ENCODE measurements at places on chromosomes 11 and 22.

- DNase-seq, result no peak
Observed at GRCh38 chr11:118287006-118287405, 17.5 kb upstream of the CD3E start.

- no peak for DNase-seq
Observed at GRCh38 chr22:31150615-31151014, 9.4 kb upstream of the RNF185 start.

- no peak for DNase-seq
Observed at GRCh38 chr11:133181066-133181465, 351.2 kb downstream of the OPCML start.

GRCh38 chr11:86692317-86692716 is 19.9 kb upstream of the ME3 start:
- DNase-seq, result no peak

- no peak for DNase-seq
Observed at GRCh38 chr11:110513259-110513801, 83.6 kb downstream of the FDX1 start.

DNA sequence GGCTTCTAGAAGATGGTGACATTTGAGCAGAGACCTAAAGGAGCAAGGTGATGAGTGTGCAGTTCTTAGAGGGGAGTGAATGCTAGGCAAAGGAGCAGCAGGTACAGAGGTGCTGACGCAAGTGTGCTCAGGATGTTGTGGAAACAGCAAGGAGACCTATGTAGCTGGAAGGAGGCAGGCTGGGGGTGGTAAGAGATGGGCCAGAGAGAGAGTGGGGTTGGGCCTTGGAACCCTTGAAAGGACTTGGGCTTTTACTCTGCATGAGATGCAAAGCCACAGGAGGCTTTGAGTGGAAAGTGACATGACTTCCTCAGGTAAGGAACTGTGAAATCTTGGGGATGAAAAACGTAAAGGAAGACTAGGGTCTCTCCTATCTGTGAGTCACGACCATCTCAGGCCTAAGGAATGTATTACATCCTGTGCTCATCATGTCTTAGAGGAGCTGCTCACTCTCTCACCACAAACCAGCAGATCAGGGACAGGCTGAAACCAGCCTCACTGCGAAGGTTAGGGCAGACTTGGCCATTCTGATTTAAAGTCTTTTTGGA is 65.4 kb downstream of the MICAL2 start:
- no peak for DNase-seq

DNA sequence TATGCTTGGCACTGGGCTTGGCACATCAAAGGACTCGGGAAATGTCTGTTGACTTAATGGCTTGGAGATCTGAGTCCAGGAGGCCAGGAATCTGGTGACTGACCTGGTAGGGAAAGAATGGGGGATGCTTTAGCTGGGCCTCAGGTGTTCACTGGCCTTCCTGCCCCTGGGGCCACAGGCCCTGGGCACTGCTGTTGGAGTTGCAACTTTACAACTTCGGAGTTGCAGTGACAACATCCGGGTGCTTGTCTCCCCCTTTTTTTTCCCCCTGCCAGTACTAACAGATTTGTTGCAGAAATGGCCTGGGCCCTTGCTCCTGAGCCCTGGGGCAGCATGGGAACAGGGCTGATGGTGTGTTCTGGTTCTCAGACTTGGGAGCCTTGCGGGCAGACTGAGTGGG is 23.8 kb downstream of the OSBP2 start:
- DNase-seq, result no peak

GRCh38 chr22:41833369-41834004 is 582 bp downstream of the SREBF2 start:
- peak; percentile 79 for DNase-seq

DNA sequence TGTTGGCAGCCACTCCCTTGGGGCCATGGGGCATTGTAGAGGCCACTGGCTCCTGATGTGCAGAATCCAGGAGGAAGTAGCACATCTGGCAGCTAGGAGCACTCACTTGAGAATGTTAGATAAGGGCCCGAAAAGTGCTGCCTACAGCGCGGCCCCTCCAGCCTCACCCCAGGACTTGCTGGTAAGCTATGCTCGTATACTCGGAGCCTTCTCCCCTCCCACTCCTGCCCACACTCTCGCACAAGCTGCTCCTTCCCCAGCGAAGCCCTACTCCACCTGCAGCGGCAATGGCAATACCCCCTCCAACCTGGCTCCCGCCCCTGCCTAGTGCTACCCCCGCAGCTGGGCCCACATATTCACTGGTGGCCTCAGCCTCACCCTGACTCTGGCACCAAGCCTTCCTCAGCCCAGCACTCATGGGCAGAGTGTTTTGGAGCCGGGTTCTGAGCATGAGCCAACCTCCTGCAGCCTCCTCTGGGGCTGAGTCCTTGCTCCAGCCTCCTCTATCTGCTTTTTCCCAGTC is 47.7 kb downstream of the PDE2A start:
- no peak for DNase-seq

DNA sequence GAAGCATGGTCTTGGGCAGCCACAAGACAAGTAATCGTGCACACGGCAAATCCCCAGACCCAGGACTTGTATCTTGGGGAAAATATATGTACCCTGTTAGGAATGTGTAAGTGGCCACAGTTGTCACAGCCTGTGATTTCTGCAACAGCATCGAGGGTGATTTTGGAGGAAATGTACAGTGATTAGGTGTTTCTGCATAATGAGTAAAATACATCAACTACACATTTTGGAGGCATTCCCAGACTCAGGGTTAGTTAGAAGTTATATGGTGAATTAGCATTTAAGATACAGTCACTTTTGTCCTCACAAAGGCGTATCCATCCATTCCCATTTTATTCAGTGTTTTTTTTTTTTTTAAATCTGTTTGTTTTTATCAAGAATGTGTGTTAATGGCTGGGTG is 28.4 kb downstream of the SUSD2 start:
- no peak for DNase-seq

DNA sequence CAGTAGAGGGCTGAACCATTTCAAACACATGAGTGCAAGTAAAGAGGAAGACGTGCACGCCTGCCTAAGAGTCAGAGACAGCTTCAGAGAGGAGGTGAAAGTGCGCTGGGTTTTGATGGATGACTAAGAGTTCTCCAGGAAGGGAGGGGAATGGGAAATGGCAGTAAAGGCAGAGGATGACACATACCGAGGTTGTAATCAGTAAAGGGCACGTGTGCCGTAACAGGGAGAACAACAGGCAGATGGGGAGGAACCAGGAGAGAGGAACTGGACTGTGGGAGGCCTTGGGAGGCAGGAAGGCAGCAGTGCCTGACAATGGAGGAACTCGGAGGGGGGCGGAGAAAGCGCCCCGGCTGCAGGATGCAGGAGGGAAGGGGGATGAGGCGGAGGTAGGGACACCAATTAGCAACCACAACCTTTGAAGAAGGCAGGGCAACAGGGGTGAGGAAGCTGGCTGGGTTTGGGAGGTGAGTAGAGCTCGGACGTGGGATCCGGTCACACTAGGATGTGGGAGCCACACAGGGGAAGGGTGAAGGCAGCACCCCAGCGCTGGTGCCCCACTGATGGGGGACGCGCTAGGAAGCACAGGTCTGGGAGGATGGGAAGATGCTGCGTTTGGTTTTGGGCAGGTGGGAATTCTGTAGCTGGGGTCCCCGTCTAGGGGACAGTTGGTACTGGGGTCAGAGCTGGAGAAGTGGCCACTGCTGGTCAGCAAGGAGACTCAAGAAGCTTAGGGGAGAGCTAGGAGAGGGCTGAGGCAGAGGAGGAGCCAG is 67.4 kb downstream of the SCUBE1 start:
- DNase-seq, result no peak

DNA sequence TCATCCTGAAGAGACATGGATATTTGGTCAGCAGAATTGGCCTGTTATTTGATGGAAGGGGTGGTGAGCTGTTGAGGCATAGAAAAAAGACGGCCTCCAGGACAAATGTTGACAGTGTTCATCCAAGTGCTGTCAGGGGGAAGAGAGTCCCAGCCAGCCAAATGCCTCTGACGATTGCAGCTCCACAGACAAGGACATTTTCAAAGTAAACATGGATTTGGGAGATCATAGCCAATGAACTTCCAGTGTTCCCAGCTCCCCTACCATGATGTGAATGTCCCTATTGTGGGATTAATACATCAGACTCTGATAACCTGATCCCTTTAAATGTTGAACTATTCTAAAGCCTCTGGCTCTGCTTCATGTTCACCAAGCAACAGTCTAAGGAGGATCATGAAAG is 31.2 kb upstream of the PSMA1 start:
- DNase-seq, result no peak

DNA sequence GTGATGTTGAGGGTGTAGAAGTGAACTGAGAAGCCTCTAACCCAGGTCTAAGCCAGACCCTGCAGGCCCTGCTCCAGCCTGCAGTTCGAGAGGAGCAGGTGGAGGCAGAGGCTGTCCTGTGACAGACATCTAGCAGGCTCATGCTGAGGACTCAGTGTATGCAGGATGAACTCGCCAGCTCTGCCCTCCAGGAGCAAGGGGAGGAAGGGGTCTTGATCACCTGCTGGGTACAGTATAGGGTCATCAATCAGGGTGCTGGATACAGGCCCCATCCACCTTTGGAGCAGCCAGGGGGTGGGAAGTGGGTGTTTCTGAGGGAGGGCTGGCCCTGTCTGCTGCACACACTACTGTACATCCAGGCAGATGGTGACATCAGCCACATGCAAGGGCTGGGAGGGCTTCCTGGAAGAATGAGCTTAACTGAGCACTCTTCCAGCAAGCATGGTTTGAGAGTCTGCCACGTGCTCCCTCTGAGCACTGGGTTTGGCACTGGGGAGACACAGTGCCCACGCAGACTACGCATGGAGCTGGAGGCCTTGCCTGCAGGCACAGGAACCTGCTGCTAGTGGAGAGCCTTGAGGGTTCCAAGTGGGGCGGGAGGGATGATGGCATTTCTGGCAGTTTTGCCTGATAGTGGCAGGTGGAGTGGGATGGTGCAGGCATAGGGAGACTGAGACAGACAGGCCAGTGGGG is 9.2 kb downstream of the MAPK8IP1 start:
- no peak for DNase-seq

DNA sequence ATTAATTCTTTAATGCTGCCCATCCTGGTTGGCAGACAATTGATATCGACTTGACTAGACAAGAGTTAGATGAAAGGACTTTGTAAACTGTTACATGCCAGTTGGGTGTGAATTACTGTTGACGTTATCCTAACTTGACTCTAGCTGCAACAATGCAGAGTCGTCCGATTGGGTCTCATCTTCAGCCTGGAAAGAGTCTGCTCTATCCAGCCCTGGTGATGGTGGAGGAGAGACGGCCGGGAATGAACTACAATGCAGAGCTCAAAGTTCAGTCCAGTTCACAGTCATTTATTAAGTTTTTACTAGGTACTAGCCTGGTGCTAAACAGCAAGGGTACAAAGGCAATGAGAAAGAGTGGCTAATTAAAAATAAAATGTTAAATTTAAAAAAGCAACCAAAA is 4.9 kb upstream of the SMIM35 start:
- no peak for DNase-seq

GRCh38 chr11:14789879-14790484 is 102.0 kb downstream of the CYP2R1 start:
- DNase-seq, result no peak

DNA sequence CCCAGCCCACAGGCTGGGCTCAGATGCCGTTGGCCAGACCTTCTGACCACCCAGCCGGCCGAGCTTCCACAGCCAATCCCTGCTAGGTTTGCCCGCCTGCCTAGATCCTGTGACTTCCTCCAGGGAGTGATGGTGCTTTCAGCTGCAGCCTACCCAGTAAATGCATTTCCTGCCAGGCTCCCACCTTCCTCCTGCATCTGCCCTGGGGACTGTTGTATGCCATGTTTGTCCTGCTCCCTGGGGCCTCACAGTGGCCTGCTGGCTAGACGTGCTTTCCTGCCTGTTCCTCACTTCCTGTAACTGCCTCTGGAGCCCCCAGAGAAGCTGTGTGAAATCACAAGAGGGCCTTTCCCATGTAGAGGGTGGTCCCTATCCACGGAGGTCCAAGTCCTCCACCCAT is 86.2 kb downstream of the GALNT18 start:
- DNase-seq, result no peak

DNA sequence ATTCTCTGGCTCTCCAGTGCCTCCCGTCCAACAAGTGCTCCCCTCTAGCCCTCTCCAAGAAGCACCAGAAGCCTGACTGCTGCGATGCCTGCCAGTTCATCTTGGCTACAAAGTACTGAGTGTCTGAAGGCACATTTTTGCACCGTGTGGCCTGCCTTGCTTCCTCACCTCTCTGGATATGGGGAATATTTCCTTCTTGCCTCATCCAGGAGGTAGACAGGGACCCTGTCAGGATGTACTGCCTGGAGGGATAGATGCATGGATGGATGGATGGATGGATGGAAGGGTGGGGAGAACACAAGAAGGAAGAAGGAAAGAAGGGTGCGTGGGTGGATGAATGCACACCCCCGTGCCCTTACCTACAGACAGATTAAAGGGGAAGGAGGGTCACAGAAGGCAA is 27.6 kb downstream of the KCTD17 start:
- DNase-seq, result no peak

- peak; percentile 79 for DNase-seq
Observed at GRCh38 chr22:37428649-37429586, 1.6 kb upstream of the ELFN2 start.

- DNase-seq, result no peak
Observed at GRCh38 chr22:35432228-35432905, 32.4 kb downstream of the MCM5 start.

- DNase-seq, result peak; percentile 66
Observed at GRCh38 chr11:6737872-6738466, 33.8 kb downstream of the OR2AG2 start.

- DNase-seq, result no peak
Observed at GRCh38 chr22:39209756-39210155, 35.0 kb downstream of the PDGFB start.

- no peak for DNase-seq
Observed at GRCh38 chr22:39543095-39543494, 10.5 kb upstream of the RPS19BP1 start.

DNA sequence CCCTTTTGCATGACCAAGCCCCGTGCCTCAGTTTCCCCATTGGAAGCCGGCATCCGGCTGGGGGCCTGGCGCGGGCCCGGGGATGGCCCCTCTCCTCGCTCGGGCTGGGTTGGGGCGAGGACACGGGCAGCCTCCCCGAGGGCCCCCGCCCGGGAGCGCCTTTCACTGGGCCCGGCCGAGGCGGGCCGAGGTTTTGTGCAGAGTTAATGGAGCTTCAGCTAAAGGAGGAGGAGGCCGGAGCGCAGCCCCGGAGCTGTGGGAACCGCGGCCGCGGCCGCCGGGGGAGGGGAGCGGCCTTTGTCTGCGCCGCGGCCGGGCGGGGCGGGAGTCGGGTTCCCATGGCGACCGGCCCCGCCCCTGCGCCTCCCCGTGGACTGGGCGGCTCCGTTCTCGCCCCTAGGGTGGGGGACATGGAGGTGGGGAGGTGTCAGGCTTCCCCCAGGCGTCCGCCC is 1.4 kb upstream of the MAPK11 start:
- DNase-seq, result peak; percentile 82

- no peak for DNase-seq
Observed at GRCh38 chr11:19659529-19659928, 53.1 kb upstream of the NAV2 start.

GRCh38 chr22:49755631-49756001 is 72.1 kb downstream of the BRD1 start:
- DNase-seq, result no peak
